NCI-H2171 (cell line): ENCODE measurements at places on chromosomes 4 and X.

GRCh38 chrX:63657821-63658220 is 127.2 kb downstream of the ARHGEF9 start:
- no peak for DNase-seq

GRCh38 chr4:3871181-3871852 is 105.1 kb downstream of the ADRA2C start:
- DNase-seq, result peak; percentile 44

DNA sequence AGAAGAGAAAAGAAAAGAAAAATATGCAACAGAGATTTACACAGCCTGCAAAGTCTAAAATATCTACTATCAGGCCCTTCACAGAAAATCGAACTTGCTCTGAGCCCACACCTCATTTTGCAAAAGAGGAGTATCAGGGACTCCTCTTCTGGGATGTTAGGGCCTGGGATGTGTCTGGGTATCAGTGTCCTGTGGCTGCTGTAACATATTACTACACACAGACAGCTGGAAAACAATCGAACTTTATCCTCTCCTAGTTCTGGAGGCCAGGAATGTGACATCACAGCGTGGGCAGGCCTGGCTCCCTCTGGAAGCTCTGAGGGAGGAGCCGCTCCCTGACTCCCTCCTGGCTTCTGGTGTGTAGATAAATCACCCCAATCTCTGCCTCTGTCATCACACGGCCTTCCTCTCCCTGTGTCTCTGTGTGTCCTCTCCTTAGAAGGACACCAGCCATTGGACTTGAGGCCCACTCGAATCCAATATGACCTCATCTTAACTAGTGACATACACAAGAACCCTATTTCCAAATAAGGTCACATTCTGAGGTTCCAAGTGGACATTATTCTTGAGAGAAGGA is 52.9 kb downstream of the PPP2R2C start:
- DNase-seq, result no peak

- no peak for DNase-seq
Measured at GRCh38 chr4:144399927-144400326, 246.0 kb upstream of the HHIP start.

- DNase-seq, result no peak
Measured at GRCh38 chr4:167383291-167383690, 149.0 kb upstream of the SPOCK3 start.

- DNase-seq, result no peak
Measured at GRCh38 chrX:10129229-10129628, 27.5 kb upstream of the CLCN4 start.

DNA sequence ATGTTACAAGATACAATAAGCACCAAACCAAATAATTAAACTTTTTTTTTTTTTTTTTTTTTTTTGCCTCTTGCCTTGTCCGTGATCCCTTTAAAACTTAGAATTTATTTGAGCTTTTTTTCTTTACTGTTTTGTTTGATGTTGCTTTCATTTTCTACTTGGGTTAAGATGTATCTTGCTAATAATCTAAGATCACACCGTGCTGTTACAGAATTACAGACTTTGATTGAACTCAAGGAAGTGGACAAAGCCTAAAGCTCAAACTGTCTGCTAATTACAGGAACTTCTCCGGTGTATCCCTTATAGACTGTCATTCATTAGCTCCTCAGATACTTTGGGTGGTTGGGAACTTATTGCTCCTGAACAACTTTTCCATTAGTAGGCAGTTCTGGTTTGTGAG is 26.5 kb downstream of the STIM2 start:
- DNase-seq, result no peak

- no peak for DNase-seq
Measured at GRCh38 chr4:28665306-28665705, 1804.7 kb downstream of the STIM2 start.

DNA sequence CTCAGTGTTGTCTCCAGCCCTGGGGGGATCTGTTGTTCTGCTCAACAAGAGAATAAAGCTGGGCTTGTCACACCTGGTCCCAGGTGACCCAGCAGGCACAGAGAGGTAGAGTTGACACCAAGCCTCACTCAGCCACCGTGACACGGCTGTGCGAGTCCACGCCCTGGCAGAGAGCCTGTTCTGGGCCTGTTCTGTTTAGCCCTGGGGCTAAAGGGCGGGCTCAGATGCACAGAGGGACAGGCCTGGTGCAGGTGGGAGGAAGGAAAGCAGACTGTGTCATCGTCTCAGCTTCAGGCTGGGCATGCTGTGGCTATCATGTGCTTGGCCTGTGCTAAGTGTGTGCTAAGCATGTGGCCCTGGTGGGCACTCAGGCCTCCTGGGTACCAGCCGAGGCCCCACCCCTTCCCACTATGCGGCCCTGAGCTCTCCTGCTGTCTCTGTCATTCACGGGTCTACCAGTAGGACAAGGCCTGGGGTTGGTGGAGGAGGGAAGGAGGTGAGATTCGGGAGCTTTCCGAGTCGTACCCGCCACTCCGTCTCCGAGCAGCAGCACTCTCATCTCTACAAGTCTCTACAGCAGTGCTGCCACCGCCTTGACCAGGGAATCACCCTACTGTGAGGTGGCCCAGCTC is 10.8 kb downstream of the WFS1 start:
- no peak for DNase-seq
